NCI-H510A (cell line): ENCODE measurements at places on chromosomes 6 and 20.
A peak's percentile ranks its signal among the peaks of the same experiment; 100 is the strongest.

GRCh38 chr20:16311756-16312155 is 261.5 kb downstream of the KIF16B start:
- no peak for DNase-seq

- DNase-seq = no peak
Observed at GRCh38 chr20:45336530-45337366, 11.5 kb downstream of the SDC4 start.

DNA sequence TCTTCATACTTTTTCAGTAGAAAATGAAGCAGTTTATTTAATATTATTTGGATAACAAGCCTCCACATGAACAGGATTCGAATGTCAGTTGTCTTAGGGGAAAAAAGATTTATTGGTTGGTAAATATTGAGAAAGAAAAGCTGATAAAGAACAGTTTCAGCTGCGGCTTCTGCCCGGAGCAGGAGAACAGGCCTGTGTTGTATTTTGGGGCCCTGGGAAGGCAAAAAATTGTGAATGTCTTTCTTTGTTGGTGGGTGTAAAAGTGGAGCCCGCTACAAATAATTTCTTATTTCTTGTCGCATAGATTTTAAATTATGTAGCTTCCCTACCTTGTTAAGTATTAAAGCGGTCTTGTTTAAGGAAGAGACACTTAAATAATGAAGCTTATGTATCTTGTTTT is 90.5 kb upstream of the PAX1 start:
- DNase-seq = no peak

- DNase-seq = no peak
Observed at GRCh38 chr6:26197933-26198721, 110.9 kb downstream of the HFE start.

GRCh38 chr20:4161401-4162251 is 146.3 kb upstream of the RNF24 start:
- DNase-seq = peak; percentile 82

GRCh38 chr6:30834646-30835045 is 49.7 kb upstream of the DDR1 start:
- DNase-seq = no peak

DNA sequence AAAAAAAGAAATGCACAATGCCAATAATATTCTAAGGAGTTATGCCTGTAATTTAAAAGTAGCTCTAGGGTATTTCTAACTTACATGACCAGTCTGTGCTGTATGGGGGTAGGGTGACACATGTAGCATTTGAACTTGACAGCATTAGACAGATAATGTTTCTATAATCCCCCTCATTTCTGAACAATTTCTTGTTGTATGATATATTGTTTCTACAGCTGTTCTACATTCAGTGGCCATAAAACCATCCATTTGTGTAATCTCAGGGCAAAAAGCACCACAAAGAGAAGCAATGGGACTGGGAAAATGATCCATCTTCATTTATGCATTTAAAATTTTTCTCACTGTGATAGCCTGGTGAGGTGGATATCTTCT is 767.8 kb downstream of the TFAP2A start:
- DNase-seq = no peak

GRCh38 chr20:44211177-44212039 is 837 bp upstream of the OSER1 start:
- no peak for DNase-seq

- DNase-seq = no peak
Observed at GRCh38 chr6:139148557-139149235, 13.8 kb downstream of the HECA start.

GRCh38 chr6:90286884-90287488 is 9.7 kb downstream of the BACH2 start:
- DNase-seq = no peak

DNA sequence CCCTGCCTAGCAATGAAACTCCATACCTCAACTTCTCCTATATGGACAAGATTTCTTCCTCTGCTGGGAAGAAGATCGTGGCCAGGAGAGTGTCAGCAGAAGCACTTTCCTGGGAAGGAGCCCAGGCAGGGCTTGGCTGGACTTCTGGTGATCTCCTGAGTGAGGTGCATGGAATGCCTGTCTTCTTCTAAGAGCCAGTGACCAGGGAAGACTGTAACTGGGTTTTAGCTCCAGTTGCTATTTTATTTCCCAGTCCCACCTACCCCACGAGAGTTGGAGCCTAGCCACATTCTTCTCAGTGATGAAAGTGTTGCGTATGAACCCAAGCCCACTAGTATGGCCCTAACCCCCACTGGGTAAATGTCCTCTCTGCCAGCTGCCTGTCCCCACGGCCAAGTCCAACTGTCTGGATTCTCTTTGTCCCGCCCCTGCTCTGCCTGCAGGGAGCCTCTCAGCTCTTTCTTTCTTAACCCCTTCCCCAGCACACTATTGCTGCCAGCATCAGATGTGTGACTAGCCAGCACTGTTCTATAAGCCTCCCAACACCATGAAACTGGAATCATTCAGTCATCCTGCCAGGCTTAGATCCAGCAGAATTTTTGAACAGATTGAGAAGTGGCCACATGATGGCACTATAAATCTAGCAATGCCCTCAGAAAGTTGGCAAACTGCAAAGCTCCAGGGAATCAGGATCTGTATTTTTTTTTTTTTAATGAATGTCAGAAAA is 69.8 kb upstream of the FAM184A start:
- DNase-seq = no peak

DNA sequence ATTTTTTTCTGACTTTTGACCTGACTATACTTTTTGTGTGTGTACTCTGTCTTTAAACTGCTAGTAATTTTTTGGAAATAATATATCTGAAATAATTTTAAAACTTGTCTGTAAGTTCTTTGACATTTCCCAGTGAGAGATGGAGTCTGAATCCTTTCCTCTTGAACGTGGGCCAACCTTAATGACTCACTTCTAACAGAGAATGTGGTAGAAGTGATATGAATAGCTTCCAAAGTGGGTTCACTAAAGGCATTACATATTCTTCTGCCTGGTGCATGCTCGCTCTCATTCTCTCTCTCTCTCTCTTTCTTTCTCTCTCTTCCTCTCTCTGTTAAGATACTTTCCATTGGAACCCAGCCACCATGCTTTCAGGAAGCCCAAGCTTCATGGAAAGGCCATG is 108.7 kb upstream of the FERMT1 start:
- DNase-seq = no peak

DNA sequence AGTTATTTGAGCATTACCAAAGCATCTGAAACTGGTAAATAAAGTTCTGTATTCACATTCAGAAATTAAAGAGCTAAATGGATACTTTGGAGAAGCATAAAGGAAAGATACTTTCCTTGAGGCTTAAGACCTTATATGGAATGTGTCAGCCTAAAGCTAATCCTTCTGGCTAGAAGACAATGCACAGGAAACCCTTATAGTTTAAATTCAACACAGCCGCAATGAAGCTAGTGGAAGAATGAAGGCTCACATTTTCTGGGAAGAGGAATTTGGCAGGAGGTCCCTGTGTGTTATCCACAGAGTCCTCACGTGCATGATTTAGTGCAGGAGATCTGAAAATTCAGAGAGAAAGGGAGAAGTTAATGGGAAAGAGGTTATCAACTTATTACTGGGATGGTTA is 21.5 kb upstream of the CHD6 start:
- no peak for DNase-seq

DNA sequence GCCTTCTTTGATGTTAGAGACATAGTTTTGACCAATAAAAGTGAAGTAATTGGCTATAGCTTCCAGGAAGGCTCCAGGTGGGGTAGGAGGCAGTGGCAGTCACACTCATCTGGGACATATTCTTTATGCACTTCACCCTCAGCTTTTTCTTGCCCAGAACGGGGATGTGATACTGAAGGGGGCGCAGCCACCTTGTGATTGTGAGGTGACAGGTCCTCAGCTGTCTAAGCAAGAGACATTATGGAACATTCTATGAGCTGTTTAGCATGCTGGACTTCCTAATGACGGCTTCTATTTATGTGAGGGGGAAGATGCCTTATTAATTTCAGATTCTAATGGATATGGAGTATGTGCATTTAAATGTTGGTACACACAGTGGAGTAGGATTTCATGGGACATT is 151.3 kb upstream of the ZFP64 start:
- DNase-seq = no peak

GRCh38 chr20:36391955-36392354 is 85.8 kb downstream of the DLGAP4 start:
- no peak for DNase-seq

DNA sequence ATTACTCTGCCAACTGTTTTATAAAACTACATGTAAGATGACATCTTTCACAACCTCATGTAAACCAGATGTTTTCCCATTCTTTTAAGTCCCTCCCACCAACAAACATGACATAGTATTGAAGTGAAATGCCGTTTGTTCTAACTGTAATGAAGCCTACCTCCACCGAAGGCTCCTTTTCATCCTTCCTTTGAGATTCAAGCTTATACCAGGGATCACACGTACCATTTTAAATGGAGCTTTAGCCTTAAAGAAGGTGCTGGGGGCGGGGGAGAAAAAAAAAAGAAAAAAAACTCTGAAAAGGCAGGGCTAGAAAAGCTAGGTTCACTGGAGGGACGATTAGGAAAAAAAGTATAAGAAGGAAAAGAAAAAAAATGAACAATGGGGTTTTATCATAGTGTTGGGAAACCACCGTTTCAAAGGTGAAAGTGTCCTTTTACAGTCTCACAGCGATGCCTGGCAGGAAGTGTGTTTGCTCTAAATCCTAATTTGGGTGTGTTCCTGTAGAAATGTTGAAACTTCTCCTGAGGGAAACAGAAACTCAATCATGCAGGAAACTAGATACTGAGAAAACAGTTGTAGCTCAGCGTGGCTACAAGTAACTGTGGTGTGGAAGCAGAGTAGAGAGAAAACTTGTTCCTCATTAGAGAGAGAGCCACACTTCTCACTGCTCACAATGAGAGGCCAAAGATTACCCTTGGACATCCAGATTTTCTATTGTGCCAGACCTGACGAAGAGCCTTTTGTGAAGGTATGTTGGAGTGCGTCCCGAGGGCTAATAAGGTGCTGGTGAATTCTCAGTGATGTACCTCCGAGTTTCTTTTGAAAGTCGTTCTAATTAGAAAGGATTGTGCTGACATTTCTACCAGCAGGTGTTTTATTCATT is 37.6 kb upstream of the HINT3 start:
- no peak for DNase-seq

GRCh38 chr6:74914888-74915287 is 291.0 kb downstream of the COL12A1 start:
- no peak for DNase-seq

DNA sequence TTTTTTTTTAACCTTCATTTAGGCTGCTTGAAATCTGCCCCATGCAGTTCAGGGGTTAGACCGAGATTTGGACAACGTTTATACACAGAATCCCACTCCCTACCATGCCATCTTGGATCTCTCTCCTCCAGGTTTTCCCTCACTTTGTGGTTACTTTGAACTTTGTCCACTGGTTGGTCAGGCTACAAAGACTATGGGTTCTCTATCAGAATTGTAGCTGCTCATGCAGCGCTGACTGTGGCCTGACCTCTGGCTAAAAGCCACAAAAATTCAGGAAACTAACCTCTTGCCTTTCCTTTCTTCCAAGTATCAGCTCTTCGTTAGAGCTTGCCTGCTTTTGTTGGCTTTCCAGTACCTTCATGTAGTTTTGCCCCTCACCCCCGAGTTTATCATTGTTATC is 44.9 kb upstream of the KCNG1 start:
- no peak for DNase-seq

DNA sequence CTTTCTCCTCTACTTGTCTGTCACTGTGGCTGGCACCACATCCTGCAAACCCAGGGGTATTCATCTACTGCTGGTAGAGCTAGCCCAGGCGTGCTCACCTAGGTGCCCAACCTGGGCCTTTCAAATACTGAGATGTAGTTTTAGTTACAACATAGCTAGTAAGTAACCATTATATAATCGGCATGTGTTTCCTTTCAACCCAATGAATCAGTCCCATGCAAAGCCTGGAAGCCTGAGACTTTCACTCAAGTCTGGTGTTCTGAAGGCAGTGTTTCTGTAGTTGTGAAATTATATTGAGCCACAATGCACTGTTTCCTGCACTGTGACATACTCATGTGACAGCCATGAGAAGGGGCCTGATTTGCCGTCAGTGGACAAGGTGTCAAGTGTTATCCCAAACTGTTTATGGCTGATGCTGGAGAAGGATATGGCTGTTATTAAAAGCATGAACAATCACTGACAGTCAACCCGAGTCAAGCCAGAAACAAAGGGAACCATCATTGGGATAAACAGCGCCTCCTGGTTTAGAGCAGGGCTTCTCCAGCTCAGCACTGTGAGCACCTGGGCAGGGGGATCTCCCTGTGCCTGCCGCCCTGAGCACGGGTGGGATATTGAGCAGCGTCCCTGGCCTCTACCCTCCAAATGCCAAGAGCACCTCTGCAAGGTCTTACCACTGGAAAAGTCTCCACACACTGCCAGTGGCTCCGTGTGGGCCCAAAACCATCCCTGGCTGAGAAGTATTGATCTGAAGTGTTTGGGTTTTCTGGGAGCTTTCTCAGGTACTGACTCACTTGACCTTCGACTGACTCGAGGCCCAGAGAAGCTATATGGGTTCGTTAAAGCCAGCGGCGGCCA is 1.6 kb downstream of the PSMA7 start:
- DNase-seq = no peak

- DNase-seq = no peak
Observed at GRCh38 chr20:43446361-43446879, 11.3 kb upstream of the SRSF6 start.

GRCh38 chr20:2023151-2023550 is 29.3 kb upstream of the PDYN start:
- no peak for DNase-seq

GRCh38 chr6:168937054-168937453 is 316.6 kb downstream of the THBS2 start:
- no peak for DNase-seq

DNA sequence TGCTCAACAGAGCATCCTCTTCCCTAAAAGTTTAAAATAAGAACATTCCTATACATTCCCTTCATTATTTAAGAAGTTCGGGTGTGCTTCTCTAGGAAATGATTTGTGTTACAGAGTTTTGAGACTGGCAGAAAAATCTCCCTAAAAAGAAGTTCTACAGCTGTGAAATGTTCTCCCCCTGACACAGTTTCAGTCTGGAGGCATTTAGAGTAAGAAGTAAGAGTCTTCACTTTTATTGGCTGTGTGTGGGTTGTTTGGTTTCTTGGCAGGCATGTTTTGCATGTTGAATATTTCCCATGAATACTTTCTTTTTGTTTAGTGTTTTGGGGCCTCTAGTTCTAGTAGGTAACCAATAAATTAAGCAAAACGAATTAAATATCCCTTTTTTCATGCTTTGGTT is 195.9 kb downstream of the TENT5A start:
- no peak for DNase-seq

DNA sequence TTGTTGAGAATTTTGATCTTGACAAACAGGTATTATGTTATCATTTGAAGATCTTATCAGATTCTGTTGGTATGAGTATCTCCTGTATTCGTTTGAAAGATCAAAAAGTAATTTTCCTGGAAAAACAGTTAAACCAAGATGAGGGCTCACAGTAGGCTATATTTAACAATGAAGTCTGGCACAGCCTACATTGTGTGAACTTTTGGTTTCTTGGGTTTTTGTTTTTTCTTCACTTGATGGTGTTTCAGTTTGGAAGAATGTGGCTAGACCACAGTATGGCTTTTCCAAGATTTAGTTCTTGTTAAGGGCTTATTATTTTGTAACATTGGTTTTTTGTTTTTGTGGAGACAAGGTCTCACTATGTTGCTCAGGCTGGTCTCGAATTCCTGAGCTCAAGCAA is 306.4 kb downstream of the CDKAL1 start:
- DNase-seq = no peak
